ENCODE measurements at places on chromosomes 5 and 9. TPM values are rescaled to one million over a fixed set of nuclear protein-coding genes. Genes with fewer than 3 reads are reported as not detected.
A peak's percentile ranks its signal among the peaks of the same experiment; 100 is the strongest.

DNA sequence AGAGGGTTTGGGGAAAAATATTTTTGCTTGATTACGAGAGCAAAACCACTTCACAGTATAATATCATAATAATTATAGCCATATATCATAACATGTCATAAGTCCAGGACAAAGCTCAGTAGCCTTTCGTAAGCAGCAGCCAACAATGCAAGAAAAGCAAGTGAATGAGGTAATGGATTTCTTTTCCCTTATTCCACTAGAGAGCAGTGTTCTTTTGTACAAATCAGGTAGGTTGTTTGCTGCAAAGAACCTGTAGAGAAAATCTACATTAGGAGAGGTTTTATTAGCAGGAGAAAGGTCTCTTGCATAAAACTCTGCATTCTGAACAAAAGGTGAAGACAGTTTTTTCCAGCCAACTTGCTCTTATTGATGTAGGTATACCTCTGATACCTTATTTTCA, 1033.4 kb downstream of the TLE4 start:
- no peaks in the 10 kb centered on the region for H3K27me3 ChIP-seq
- no peak overlapping the region for H3K4me3 ChIP-seq
- H3K4me1 ChIP-seq: no peaks in the 10 kb centered on the region
- no peaks in the 10 kb centered on the region for H3K36me3 ChIP-seq
- no peak overlapping the region for H3K27ac ChIP-seq
- peak; percentile 22 for DNase-seq

- no peaks in the 10 kb centered on the region for H3K27me3 ChIP-seq
- no peak overlapping the region for H3K4me3 ChIP-seq
- no peaks in the 10 kb centered on the region for H3K4me1 ChIP-seq
- H3K27ac ChIP-seq: no peak overlapping the region
Observed at GRCh38 chr9:72139226-72139625, 10.0 kb upstream of the GDA start.

DNA sequence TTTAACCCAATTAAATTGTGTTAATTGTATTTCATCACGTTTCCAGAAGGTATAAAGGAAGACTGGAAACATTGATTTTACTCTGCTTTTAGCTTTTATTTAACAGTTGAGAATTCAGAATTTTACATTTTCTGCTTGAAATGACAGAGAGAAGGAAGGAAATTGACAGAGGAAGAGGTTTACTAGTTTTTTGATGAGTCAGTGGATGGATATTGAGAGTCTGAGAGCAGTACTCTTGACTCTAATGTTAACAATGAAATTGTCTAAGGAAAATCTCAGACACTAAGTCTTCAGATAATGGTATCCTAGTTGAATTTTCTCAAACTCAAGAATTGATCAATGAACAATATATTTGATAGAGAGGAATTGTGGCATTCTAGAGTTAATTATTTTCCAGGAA, 60.6 kb downstream of the IPO11 start:
- H3K4me1 ChIP-seq: peaks cover 29% of the 10 kb centered on the region
- DNase-seq: peak; percentile 27
- peaks cover 2% of the 10 kb centered on the region for H3K36me3 ChIP-seq
- no peak overlapping the region for H3K4me3 ChIP-seq
- H3K27me3 ChIP-seq: no peaks in the 10 kb centered on the region

- H3K4me3 ChIP-seq: no peak overlapping the region
- H3K27ac ChIP-seq: no peak overlapping the region
- no peak for DNase-seq
- peaks cover 20% of the 10 kb centered on the region for H3K4me1 ChIP-seq
- H3K36me3 ChIP-seq: no peaks in the 10 kb centered on the region
Observed at GRCh38 chr5:94693845-94694370, 75.4 kb downstream of the SLF1 start.

- no peak for DNase-seq
- H3K27me3 ChIP-seq: no peaks in the 10 kb centered on the region
- H3K36me3 ChIP-seq: no peaks in the 10 kb centered on the region
- H3K4me1 ChIP-seq: peaks cover 12% of the 10 kb centered on the region
- H3K27ac ChIP-seq: no peak overlapping the region
Observed at GRCh38 chr5:115379622-115380344, 83.3 kb upstream of the CCDC112 start.

DNA sequence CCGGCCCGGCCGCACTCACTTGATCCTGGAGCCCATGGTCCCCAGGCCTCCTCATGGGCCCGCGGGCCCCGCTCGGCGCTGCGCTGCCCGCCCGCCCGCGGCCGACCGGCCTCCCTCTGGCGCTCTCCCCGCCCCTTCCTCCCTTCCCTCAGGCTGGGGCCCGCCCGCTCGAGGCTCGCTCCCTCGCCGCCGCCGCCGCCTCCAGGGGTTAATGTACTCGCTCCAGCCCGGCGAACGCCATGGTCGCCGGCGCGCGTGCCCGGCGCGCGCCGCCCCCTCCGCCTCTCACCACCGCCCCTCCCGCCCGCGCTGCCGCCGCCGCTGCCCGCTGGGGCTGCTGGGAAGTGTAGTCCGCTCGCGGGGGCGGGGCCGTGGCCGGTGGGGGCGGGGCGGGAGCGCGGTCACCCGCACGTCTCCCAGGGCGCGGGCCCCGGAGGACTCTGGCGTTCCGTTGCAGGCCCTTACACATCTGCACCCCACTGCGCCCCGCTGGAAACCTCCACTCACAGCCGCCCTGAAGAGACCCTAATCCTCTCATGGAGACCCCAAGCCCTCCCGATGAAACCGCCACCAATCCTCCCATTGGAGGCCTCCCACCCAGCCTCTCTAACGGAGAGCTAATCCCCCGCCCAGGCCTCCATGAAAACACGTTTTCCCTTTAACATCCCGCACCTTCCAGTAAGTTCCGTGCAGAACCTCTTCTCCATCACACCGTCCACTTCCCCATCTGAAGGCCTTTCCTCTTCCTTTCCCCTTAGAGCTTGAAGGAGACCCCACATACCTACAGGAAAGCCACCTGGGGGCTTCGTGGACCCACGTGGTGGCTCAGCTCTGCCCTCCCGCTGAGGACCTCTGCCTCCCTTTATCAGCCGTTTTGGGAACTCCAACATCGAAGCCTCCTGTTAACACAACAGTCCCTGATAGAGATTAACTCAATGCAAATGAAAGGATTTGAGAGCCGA, at the start of gene DENND1A:
Gene DENND1A, minus strand, starts transcription at position 257 of the 962 bp plus-strand sequence. Its CDS starts 221 bp downstream, at position 36.
- H3K4me1 ChIP-seq: peaks cover 24% of the 10 kb centered on the region
- no peaks in the 10 kb centered on the region for H3K36me3 ChIP-seq
- H3K27me3 ChIP-seq: peaks cover 3% of the 10 kb centered on the region
- no peak within 1 kb of the TSS for H3K27ac ChIP-seq
- H3K4me3 ChIP-seq: peak within 1 kb of the TSS; percentile 76

GRCh38 chr9:131838530-131839280, 98.8 kb upstream of the RAPGEF1 start:
- no peak overlapping the region for H3K4me3 ChIP-seq
- no peak overlapping the region for H3K27ac ChIP-seq
- H3K27me3 ChIP-seq: peaks cover 27% of the 10 kb centered on the region
- no peaks in the 10 kb centered on the region for H3K36me3 ChIP-seq

DNA sequence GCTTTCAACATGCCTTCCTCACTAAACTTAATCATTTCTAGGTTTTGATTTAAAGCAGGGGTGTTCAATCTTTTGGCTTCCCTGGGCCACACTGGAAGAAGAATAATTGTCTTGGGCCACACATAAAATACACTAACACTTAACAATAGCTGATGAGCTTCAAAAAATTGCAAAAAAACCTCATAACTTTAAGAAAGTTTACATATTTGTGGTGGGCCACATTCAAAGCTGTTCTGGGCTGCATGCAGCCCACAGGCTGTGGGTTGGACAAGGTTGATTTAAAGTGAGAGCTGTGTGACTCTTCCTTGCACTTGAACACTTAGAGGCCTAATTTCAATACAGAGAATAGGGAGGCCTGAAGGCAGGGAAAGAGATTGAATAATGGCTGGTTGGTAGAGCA, 598.3 kb downstream of the EFNA5 start:
- no peak for DNase-seq
- no peak overlapping the region for H3K27ac ChIP-seq
- H3K4me3 ChIP-seq: no peak overlapping the region
- H3K4me1 ChIP-seq: no peaks in the 10 kb centered on the region

DNA sequence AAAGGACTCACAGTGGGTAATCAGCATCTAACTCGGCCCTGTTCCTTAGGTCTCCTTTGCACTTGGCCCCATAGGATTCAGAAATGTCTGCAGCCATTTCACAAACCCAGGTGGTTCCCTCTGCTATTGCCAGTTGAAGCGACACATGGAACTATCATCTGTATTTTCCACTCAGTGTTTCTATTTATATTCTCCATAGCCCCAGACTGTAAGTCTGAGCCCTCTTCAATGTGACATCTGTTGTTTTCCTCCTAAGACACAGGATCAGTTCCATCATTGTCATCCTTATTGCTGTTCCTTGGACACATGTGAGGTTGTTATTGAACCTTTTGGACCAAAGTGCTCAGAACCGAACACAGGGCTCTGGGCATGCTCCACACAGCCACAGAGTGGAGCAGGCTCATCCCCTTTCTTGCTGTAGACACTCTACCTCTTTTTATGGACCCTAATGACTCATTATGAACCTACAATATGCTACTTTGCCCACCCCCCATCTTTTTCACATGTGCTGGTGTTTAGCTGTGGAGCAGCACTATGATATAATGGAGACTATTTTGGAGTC, 36.4 kb downstream of the GARNL3 start:
- H3K4me1 ChIP-seq: no peaks in the 10 kb centered on the region
- H3K36me3 ChIP-seq: no peaks in the 10 kb centered on the region
- no peaks in the 10 kb centered on the region for H3K27me3 ChIP-seq
- no peak for DNase-seq
- H3K4me3 ChIP-seq: no peak overlapping the region
- H3K27ac ChIP-seq: no peak overlapping the region

- no peaks in the 10 kb centered on the region for H3K4me1 ChIP-seq
- no peaks in the 10 kb centered on the region for H3K36me3 ChIP-seq
- no peak overlapping the region for H3K4me3 ChIP-seq
- H3K27ac ChIP-seq: no peak overlapping the region
- no peak for DNase-seq
Observed at GRCh38 chr5:78331523-78332080, 28.8 kb upstream of the SCAMP1 start.

GRCh38 chr5:6753851-6754250, 40.6 kb downstream of the TENT4A start:
- peak; percentile 59 for DNase-seq
- H3K27me3 ChIP-seq: no peaks in the 10 kb centered on the region
- H3K4me3 ChIP-seq: no peak overlapping the region
- H3K27ac ChIP-seq: no peak overlapping the region
- H3K36me3 ChIP-seq: peaks cover 85% of the 10 kb centered on the region
- no peaks in the 10 kb centered on the region for H3K4me1 ChIP-seq

DNA sequence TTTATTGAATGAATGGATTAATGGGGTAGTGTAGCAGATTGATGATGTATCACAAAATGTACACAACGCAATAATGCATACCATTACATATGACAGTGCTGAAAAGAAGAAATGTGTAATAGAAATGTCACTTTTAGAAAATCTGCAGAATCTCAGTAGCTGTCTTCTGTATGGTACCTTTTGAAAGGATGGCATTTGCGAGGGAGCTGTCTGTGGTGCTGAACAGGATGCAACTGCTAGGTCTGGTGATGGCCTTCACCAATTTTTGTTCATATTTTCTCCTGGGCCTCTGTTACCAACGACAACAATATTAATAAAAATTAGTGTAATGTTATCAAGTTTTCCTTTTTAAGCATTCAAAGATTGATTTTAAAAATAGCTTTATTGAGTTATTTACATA, 36.2 kb upstream of the OTULIN start:
- H3K4me1 ChIP-seq: no peaks in the 10 kb centered on the region
- no peaks in the 10 kb centered on the region for H3K27me3 ChIP-seq
- DNase-seq: no peak
- no peaks in the 10 kb centered on the region for H3K36me3 ChIP-seq
- H3K27ac ChIP-seq: no peak overlapping the region

GRCh38 chr5:172356047-172356446, 72.5 kb upstream of the UBTD2 start:
- H3K27me3 ChIP-seq: no peaks in the 10 kb centered on the region
- no peak overlapping the region for H3K27ac ChIP-seq
- no peak overlapping the region for H3K4me3 ChIP-seq
- peaks cover 59% of the 10 kb centered on the region for H3K36me3 ChIP-seq
- DNase-seq: no peak

- peaks cover 9% of the 10 kb centered on the region for H3K4me1 ChIP-seq
- no peak overlapping the region for H3K4me3 ChIP-seq
Observed at GRCh38 chr5:151870820-151871219, 53.8 kb downstream of the GLRA1 start.

GRCh38 chr9:3475300-3476020, 50.3 kb downstream of the RFX3 start:
- no peak for DNase-seq
- H3K27me3 ChIP-seq: no peaks in the 10 kb centered on the region
- H3K27ac ChIP-seq: no peak overlapping the region
- H3K4me3 ChIP-seq: no peak overlapping the region

DNA sequence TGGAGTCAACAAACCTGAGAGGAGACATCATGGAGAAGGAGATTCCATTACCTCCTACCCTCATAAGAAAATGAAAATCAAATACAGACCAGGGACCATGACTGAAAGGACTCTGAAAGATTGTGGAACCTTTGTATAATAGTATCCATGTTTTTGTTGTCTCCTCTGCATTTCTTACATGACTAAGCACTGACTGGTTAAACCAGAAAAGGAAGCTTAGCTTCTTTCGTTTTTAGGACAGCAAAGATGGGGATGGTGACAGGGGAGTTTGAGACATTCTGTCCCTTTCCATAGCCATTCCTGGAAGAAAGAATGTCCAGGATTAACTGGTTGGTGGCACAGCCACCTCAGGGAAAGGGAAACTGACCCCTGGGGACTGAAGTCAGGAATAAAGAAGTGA, 22.2 kb downstream of the ITGA1 start:
- H3K27ac ChIP-seq: peak overlapping the region; percentile 73
- no peaks in the 10 kb centered on the region for H3K36me3 ChIP-seq
- DNase-seq: no peak
- no peaks in the 10 kb centered on the region for H3K27me3 ChIP-seq

- no peak overlapping the region for H3K4me3 ChIP-seq
- no peaks in the 10 kb centered on the region for H3K36me3 ChIP-seq
- no peaks in the 10 kb centered on the region for H3K4me1 ChIP-seq
- DNase-seq: no peak
Observed at GRCh38 chr5:21818370-21818720, 1034.8 kb downstream of the CDH12 start.

DNA sequence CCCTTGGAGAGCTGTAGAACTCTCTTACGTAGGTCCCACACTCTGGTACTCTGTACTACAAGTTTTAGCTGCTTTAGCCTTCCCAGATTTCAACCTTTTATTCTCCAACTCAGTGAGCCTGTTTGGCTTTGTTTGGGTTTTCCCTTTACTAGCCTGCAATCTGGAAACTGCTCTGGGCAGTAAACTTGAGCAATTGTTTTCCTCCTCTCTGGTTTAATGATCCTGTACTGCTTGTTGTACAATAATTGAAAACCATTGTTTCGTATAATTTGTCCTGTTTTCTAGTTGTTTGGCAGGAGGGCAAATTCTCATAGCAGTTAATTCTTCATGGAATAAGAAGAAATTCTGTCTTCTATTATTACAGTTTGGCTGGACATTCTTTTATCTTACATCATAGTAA, 62.8 kb upstream of the TLX3 start:
- H3K27ac ChIP-seq: no peak overlapping the region
- no peaks in the 10 kb centered on the region for H3K4me1 ChIP-seq
- no peak overlapping the region for H3K4me3 ChIP-seq
- H3K27me3 ChIP-seq: no peaks in the 10 kb centered on the region
- DNase-seq: no peak
- no peaks in the 10 kb centered on the region for H3K36me3 ChIP-seq

Gene SURF6
- total RNA-seq: 7.6 TPM

Gene BTNL3
- not detected for total RNA-seq

Gene KCNIP1
- total RNA-seq: not detected

Gene PCDHGB2
- 5.6 TPM for total RNA-seq

Gene GABRA1
- total RNA-seq: not detected

Gene MCTP1
- total RNA-seq: 5.8 TPM

Gene FOXE1
- total RNA-seq: not detected

Gene GPRIN1
- total RNA-seq: 1.8 TPM

Gene NDUFAF2
- total RNA-seq: 24.5 TPM

Gene CMBL
- 9.0 TPM for total RNA-seq

Measured in osteoblast (primary cell).